ENCODE measurements at places on chromosomes 16 and 17.
A peak's percentile ranks its signal among the peaks of the same experiment; 100 is the strongest.

DNA sequence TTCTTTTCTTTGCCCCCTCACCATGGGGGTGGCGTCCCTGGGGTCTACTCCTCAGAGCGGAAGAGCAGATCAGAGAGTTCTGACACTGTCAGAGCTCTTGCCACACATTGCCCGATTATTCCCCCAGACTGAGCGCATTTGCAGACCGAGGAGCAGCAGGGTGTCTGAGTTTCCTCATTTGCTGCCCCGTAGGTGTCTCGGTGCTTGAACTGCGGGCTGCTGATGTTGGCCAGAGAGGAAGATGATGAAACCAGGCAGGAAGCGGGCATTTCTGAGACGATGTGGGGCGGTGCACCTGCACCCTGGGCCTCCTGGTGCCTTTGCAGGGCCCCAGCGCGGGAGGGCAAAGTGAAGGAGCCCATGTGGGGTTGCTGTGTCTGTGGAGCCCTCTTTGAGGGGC is 55.2 kb downstream of the ARSG start:
- no peak for DNase-seq

GRCh38 chr17:70128727-70129238 is 40.5 kb upstream of the KCNJ2 start:
- no peak for DNase-seq

DNA sequence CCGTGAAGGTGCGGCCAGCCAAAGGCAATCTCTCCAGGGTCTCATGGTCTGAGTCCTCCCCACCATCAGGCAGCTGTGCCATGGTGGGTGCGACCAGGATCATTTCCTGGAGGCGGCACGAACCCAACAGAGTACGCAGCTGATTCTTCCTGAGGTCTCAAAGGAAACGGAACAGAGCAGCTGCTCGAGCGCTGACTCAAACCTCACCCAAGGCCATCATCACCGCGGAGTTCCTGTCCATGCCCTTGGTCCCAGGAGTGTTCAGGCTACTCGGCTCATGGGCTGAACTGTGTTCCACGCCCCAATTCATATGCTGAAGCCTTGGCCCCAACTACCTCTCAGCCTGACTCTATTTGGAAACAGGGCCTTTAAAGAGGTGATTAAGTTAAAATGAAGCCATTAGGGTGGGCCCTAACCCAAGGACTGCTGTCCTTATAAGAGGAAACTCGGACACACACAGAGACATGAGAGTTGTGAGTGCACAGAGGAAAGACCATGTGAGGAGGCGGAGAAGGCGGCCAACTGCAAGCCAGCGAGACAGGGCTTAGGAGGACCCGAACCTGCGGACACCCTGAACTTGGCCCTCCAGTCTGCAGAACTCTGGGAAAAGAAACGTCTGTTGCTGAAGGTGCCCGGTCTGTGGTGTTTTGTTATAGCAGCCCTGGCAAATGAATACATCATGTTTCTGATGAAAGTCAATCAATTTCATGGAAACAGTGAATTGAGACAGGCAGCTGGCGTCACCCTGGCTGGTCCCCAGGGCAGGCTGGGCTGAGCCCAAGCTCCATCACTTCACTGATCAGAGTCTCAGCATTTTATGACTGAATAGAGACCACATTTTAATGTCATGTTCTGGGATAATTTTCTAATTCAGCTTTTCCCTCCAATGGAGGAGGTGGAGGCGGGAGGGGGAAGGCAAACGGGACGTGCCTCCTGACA is 13.7 kb downstream of the MXRA7 start:
- no peak for DNase-seq

DNA sequence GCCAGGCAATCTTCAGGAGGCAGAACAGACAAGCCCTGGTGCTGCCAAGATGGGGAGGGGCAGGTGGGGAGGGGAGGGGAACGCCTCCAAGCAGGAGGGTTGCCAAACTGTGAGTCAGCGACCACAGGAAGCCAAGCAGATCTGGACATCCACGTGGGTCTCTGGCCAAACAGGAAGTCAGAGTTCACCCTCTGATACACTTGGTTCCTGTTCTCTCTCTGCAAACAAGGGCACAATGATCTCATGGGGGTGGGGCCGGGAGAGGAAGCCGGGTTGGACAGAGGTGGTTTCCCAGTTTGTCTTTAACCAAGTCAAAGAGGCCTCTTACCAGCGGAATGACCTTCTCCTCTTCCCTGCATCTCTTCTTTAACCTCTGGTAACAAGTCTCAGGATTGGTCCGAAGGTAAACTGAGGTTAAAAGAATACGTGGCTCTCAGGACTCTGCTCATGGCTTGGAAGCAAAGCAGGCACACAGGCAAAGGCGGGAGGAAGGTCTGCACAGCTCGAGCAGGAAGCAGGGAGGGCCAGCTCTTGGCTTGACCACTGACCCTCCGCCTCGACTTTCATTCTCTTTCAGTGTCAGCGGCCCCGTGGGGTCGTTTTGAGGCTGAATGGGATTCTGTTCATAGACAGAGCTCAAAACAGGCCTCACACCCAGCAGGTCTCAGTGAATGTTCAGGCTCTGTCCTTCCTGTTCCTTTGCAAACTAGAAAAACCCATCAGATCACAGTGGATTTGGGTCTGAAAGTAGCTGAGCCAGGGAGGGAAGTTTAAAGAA is 32.9 kb downstream of the TK2 start:
- peak; percentile 97 for DNase-seq

DNA sequence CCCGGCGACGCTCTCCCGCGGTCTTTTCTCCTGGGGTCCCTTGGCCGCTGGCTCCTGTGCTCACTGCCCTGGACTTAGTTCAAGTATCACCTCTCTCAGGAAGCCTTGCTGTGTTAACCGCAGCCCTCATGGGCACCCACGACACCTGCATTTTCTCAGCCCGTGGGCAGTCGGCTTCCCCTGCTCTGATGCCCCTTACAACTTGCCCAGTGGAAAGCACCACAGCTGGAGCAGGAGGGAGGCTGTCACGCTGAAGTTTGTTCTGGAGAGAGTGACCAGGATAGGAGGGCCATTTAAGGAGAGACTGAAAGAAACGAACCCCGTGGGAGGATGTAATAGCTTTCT is 395 bp downstream of the STXBP4 start:
- DNase-seq, result no peak

DNA sequence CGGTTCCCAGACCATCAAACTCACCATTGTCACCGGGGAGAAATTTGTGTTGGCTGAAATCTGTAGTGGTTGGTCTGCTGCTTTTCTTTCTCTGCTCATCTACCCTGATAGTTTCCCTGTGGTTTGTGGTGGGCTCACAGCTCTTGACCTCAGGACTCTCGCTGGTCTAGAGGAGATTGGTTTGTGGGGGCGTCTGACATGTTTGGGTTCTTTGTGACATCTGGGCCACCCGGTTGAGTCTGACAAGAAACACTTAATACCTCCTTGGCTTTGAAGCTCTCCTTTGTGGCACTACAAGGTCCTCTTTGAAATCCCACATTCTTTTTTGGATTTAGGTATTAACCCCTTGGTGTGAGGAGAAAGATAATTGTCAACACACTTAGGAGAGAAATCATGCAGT is 662.0 kb downstream of the WWOX start:
- no peak for DNase-seq

DNA sequence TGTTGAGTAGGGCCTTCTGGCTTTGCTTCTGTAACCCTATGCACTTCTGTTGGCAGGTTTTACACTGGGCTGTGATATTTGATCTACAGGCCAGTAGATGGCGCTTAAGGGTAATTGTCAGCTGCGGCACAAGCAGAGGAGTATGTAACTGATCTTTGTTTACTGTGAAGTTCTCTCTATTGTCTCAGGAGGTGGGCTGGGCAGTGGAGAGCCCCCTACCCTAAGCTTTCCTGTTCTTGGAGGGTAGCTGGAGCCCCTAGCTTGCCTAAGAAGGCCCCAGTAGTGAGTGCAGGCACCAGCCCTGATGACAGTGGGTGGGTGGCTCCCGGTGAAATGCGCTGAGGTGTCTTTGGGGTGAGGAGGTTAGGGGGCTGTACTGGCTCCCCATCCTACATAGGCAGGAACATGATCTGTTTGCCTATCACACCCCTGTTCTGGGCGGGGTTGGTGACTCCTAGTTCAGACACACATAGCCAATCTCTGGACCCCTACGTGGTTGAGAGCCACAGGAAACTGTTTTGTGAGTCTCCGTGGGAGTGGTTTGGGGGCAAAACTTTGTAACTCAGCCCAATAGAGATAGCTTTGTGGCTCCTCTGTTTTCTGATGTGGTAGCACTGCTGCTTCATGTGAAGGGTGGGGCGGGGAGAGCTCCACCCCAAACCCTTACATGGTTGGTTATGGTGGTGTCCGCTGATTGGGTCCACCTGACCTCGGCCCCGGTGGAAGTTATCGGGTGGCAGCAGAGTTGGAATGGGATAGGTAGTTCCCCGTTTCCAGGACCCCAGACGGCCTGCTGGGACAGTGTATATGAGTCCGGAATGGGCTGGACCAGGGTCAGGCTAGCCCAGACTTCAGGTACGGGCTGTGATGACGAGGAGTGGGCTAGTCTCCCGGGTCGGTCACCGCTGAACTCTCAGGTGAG is 60.4 kb downstream of the SLFN11 start:
- peak; percentile 71 for DNase-seq
